ENCODE measurements at places on chromosomes 12 and 14.

DNA sequence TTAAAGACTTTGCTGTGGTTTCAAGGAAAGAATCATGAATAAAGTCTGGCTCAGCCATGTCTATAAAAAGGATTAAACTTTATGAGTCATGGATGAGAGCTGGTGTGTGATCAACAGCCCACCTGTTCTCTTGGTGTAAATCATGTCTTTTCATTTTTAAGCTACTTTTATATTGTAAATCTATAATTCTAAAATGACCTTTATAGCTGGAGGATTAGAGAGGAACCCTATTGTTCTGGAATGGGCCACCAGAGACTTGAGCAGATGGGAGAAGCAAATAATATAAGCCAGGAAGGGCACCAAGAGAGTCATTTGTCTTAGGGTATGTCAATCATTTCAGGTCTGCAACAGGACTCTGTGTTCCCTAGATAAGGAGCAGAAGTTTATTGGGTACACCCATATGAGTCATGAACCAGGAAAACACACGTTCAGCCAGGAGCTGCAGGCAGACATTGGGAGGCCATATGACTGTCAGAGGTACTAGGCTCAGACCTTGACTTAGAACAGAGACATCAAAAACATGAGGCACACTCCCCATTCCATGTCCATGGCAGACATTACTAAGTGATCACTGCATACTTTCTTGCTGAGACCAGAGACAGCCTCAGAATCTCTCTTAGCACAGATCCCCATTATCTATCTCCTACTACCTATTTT is 49.3 kb downstream of the NDUFA12 start:
- DNase-seq, result no peak

GRCh38 chr14:95211721-95212504 is 54.6 kb upstream of the DICER1 start:
- no peak for DNase-seq

DNA sequence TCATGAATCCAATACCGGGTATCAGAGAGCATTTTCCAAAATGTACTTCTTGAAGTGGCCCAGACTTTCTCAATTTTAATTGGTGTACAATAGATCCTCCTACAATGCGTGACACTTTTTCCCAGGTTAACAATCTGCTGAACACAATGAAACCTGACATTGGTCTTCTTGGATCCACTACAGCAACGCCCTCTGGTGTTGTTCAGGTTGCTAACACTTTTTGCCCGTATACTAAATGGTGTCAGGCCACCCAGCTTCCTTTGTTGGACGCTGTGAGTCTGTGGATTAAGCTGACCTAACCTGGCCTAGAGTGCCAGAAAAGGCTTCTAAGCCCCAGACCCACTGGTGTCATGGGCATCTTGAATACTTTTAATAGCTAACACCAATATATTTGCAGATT is 89.2 kb downstream of the KCNK10 start:
- no peak for DNase-seq

DNA sequence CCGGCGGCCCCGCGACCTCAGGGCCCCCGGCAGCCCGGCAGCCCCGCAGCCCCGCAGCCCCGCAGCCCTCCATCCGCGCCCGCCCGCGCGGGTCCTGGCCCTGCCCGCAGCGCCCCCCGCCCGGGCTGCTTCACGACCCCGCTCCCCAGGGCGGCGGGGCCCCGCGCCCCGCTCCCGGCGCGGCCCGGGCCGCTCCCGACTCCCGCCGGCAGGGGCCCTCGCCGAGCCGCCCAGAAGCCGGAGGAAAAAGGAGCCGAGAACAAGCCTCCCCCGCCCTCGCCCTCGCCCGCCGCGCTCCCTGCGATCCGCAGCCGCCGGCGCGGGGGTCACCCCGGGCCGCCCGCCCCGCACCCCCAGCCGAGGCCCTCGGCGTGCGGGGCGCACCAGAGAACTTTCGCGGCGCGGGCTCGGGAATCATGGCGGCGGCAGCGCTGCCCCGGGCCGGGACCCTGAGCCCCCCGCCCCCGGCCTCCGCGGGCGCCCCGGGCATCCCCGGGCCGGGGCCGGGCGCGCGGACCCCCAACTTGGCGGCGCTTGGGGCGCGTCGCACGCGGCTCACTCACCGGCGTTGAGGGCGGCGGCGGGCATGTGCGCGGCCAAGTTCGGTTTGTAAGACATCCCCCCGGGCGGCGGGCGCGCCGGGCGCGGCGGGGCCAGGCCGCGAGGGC is 521 bp downstream of the CDK2AP1 start:
- peak; percentile 67 for DNase-seq

DNA sequence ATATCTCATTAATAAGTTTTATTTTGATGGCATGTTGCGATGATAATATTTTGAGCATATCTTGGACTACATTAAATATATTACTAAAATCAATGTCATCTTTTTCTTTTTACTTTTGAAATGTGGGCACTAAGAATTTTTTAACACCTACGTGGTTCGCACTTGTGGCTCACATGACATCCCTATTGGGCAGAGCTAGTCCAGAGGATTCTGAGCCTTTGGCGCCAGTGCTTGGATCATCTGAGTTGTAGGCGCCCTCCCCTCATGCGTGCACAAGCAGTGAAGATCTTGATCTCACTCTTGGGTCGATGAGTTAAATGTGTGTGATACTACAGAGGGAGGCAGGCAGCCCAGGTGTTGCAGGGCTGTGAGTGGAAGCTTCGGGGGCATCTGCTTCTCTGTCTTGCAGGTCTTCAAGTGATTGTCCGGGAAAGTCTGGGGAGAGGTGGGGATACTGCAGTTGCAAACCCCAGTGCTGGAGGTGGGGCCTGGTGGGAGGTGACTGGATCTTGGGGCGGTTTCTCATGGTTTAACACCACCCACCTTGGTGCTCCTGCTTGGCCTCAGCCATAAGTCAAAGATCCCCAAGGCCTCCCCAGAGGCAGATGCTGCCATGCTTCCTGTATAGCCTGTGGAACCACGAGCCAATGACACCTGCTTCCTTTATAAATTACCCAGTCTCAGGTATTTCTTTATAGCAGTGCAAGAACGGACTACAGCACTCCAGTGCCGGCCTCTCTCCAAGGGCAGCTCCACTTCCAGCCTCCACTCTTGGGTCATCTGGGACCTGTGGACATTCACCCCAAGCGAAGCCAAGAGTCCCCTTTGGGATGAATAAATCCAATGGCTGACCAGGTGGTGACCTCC is 46.1 kb upstream of the PPP2R5C start:
- no peak for DNase-seq

- no peak for DNase-seq
Measured at GRCh38 chr12:75813072-75813471, 218.5 kb downstream of the PHLDA1 start.

GRCh38 chr14:24143511-24143910 is 2.1 kb upstream of the EMC9 start:
- no peak for DNase-seq

- no peak for DNase-seq
Measured at GRCh38 chr12:124152731-124153130, 142.2 kb upstream of the RFLNA start.

- DNase-seq, result no peak
Measured at GRCh38 chr14:87046960-87047359, 946.0 kb downstream of the GALC start.

DNA sequence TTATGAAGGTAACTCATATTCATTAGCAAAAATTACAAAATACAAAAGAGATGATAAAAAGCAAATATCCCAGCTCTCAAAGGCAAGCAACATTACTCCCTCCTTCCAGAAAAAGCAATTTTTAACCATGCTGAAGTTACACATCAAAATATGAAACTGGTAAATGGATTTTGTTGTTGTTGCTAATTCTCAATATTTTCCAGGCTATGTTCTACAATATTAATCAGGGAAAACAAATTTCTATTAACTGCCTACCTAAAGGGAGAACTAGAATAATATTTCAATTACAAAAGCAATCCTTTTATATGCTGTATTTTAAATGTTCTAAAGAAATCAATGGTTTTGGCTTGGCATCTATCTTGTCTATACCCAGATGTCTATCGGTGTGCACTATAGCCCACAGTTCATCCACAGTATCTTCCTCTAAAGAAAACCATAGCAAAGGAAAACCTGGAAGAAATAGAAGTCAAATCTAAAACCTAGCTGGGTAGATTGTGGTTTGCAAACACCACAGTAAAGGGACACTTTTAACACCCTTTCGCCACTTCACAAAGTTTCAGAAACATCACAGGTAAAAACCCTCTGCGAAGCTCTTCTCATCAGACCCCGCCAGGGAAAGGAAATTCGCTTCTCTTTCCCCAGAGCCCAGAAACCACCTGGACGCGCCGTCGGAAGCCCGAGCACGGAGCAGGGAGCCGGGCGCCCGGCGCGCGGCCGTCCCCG is 32.0 kb downstream of the TC2N start:
- no peak for DNase-seq

GRCh38 chr14:104304451-104305351 is 166.3 kb downstream of the KIF26A start:
- no peak for DNase-seq

DNA sequence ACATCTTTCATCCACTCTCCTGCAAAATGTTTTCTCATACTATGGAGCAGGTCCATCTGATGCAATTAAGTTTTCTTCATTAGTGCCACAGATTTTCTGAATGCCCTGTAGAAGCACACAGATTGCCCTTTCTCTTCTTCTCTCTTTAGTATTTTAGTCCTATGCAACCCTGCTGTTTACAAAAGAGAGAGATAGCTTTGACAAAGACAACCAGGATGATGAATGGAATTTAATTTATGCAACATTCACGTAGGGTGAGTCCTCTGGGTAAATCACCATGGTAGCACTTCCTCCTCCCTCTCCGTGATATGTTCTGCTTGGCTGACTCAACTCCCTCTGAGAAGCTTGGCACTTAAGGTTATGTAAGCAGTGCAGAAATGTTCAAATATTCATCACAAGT is 400.9 kb upstream of the PDE3A start:
- DNase-seq, result no peak

- DNase-seq, result no peak
Measured at GRCh38 chr12:69999561-69999960, 174.5 kb downstream of the MYRFL start.

- DNase-seq, result no peak
Measured at GRCh38 chr12:67357376-67358125, 88.4 kb downstream of the CAND1 start.

DNA sequence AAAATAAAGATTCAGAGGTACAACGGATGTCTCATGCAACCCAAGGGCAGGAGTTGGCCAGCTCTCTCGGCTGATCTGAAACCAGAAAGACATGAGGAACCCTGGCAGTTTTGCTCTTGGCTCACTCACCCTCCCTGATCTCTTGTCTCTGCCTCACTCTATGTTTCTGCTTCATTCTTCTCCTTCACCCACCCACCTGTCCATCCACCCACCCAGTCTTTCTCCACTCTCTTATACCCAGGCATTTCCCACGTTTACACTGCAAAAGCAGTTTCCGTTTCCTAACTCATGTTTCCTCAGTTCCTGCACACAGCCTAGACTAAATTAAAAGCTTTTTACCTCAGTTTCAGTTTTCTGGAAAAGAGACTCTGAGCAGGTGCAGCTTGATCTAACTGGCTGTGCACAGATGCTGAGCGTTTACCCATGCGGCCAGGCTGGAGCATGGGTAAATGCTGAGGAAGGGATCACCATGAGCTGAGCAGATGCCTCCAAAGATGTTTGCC is 157.6 kb downstream of the PRKCH start:
- no peak for DNase-seq

- no peak for DNase-seq
Measured at GRCh38 chr12:97805146-97805545, 342.5 kb downstream of the RMST start.

DNA sequence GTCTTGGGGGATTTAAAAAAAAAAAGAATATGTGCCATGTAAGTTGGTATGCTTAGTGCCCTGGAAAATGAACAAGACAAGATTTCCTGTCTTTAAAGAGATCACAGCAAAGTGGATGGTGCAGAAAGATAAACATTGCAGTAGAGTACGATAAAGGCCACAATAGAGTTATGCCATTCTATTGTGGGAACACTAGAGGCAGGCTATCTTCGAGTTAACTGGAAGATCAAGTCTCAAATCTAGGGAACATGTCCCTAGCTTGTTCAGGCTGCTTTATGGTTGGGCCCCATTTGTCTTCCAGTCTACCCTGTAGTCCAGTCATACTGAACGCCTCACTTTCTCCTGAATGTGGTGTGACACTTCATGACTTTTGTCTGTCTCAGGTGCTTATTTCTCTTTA is 18.7 kb upstream of the CCT2 start:
- no peak for DNase-seq

- no peak for DNase-seq
Measured at GRCh38 chr12:95116773-95117172, 43.4 kb upstream of the NR2C1 start.

DNA sequence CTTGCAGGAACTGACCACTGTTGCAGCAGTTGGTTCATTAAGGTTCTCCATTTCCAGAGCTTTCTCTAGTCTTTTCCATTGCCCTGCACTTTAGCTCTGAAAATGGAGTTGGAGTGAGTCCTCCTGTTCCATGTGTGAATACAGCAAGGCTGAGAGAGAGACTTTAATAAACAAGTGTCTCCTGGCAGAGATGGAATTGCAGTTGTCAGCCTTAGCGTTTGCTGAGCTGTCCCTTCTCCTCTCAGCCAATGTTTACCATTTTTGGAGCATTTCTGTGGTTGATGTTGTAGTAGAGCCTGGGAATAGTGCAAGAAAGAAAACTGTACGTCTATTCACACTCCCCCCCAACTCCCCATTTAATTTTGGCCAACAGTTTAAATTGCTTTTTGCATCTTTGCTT is 7.5 kb upstream of the MANSC4 start:
- DNase-seq, result no peak

DNA sequence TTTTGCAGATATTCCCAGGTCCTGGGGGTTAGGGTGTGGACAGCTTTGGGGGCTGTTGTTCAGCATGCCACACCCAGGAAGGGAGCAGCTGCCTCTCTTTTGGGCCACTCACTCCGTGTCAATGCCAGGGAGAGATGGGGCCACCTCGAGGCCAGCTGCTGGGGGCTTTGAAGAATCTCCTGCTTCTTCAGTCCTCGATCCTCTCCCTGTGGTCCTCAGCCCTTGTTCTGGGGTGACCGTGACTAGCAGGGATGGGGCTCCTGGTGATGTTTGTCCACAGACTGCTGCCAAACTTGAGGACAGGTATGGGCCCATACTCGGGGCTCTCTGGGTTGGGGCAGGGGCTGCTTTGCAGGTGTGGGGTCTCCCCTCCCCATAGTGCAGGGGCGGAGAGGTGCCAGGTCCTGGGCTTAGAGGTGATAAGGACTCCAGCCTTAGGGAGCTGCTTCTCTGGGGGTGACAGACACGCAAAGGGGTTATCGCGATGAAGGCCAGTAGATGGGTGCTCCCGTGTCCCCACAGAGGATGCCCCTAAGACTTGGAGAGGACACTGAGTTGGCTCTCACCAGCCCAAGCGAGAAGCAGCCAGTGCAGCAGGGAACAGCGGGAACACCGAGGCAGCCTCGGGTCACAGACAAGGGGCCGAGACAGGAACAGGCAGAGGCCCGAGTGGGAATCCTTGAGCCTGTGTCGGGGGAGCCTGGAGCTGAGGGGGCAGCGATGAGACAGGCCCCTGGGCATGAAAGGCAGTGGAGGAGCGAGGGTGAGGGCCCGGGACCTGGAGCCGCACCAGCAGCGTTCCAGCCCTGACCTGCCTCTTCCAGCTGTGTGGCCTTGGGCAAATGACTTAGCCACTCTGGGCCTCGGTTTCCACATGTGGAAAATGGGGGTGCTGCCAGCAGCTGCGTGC is 11.1 kb downstream of the RFLNA start:
- no peak for DNase-seq
